T-cell (primary cell): ENCODE measurements at places on chromosomes 13 and 19.

DNA sequence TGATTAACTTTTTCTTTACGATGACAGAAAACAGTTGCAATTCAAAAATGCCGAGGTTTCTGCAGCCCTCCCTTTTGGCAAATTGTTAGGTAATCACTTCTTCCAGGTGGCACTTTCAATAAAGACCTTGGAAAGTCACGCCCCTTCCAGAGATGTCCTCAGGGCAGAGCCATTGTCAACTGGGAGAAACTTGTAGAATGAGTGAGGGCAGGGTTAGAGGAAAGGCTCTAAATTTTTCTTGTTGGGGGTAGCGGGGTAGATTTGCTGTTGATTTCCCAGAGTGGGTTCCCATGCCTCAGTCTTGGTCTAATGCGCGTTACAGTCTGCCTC is 421.1 kb downstream of the FGF9 start:
- DNase-seq, result no peak

DNA sequence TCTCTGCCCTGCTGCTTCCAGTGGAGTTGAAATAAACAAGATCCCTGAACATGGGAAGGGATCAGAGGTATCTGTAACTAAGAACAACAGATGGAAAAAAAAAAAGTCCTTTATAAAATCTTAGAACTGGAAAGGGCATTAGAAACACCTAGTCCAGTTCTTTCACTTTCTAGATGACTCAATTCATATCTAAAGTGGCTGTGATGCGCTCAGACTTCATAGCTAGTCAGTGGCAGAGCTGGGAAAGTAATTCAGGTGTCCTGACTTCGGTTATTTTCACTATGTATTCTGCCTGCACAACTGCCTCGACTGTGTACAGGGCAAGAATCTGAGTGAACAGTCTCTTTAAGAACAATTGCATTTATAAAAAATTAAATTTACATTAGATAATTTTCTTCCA is 151.8 kb upstream of the TMTC4 start:
- DNase-seq, result no peak

GRCh38 chr13:21948769-21949474 is 278.0 kb downstream of the FGF9 start:
- DNase-seq, result no peak

- DNase-seq, result no peak
These were observed 46.4 kb downstream of the CERS4 start for GRCh38 chr19:8255426-8256125.

DNA sequence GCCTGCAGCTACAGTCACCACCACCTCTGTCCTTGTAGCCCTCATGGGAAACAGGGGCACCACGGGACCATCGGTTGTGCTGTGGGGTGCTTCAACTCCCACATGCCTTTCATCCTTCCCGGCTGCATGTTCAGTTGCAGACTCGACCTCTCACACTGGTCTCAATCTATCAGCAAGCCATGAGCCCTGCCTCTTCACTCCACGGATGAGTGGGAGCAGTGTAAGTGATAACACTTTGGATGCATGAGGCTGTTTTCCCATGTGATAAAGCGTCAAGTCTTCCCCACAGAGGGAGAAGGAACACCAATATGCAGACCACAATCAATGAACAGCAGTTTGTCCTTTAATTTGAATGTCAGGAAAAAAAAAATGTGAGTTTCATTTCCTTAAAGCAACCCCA is 12.2 kb downstream of the SERP2 start:
- no peak for DNase-seq

GRCh38 chr13:102402290-102402689 is 442 bp upstream of the FGF14 start:
- DNase-seq, result peak; percentile 47

DNA sequence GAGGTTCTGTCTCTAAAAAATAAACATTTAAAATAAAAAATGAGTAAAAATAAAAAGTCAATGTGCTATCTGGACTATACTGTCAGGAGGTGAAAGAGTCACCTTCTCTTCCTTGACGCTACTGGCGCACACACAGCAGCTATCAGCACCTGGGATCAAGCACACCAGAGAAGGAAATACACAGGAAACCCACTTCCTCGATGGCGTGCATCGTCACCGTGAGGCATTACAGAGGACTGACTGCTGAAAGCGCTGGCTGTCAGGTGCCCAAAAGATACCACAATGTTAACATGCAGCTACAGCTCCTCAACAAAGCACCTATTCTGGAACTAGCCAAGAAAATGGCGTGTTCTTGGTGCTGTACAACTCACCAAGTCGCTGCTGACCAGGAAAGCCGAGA is 6.1 kb downstream of the SLC35E1 start:
- DNase-seq, result peak; percentile 94

DNA sequence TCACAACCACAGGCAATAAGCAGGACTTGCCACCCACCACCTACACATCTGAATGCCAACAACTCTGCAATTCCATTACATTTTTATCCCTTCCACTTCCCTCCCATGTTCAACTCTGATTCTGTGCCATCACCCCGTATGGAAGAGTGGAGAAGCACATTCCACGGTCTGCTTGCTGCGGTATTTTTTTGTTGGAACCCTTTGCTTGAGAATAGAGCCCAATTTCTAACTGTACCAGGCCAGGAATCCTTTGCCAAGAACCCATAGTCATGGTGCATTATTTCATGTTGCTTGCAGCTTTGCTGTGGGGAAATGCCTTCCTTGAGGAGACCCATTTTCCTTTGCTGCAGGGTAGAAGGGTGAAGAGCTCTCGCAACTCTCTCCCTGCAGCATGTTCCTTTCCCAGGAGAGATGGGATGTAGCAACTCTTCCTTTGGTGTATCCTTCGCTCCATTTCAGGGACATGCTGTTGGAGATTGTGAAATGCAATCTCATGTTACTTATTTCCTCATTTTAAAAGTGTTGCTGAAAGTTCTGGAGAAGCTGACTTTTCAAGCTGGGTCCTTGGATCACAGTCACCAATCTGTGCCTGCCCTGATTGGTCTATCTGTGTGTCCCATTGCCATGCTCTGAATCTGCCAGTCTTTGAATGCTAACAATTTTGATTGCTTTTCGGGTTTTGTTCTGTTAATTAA is 69.8 kb upstream of the STARD13 start:
- no peak for DNase-seq

DNA sequence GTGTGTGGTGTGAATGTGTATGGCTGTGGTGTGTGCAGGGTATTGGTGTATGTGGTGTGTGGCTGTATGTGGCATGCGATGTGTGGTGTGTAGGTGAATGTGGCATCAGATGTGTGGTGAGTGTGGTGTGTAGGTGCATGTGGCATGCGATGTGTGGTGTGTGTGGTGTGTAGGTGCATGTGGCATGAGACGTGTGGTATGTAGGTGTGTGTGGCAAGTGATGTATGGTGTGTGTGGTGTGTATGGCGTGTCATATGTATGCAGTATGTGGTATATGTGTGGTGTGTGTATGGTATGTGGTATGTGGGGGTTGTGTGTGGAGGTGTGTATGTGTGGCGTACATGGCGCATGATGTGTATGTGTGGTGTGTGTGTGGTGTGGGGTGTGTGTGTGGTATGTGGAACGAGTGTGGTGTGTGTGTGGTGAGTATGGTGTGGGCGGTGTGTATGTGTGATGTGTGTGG is 63.4 kb downstream of the PEPD start:
- DNase-seq, result no peak

- DNase-seq, result no peak
These were observed 86.0 kb downstream of the ING1 start for GRCh38 chr13:110799246-110800236.

GRCh38 chr19:56141417-56141993 is 418 bp downstream of the ZNF444 start:
- DNase-seq, result peak; percentile 33

GRCh38 chr19:31992750-31993149 is 352.7 kb upstream of the ZNF507 start:
- DNase-seq, result no peak
